Stimulated activated CD4-positive, alpha-beta T cell treated with anti-CD3 and anti-CD28 coated beads, Interleukin-4, amount 100 ng/mL, for 1 hour (primary cell): ENCODE measurements at places on chromosomes 11 and 22.

DNA sequence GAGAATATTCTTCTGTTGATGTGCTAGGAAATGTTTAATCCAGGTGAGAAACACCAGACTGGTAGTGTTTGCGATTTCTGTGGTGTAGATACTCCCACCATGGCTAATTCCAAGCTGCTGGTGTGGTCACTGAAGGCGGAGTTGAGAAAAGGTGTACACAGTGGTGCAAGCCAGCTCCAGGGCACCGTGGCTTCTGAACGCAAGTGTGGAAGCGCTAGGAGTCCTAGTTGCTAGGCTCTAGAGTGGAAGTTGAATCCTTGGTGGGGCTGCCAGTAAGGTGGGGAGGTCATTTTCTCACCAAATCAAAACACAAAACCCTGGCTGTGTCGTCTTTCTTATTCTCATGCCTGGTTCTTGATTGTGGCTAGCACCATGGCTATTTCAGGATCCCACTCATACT lies 61.6 kb downstream of the ZBTB16 start:
- DNase-seq = no peak

DNA sequence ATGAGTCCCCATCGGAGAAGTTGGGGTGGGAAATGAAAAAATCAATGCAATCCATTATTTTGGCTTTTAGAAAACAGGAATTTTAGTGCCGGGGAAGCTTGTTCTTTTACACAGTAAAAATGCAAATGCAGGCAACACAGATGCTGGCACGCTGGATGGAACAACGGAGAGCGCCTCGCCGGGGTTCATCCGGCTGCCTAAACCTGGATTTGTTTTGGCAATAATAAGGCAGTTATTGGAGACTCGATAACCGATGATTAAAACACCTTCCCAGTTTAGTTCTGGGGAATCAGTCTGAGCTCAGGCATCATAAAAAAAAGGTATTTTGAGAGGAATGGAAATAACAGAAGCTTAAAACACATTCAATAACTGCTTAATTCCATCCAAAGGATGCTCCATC lies 2.9 kb downstream of the DSCAML1 start:
- no peak for DNase-seq

DNA sequence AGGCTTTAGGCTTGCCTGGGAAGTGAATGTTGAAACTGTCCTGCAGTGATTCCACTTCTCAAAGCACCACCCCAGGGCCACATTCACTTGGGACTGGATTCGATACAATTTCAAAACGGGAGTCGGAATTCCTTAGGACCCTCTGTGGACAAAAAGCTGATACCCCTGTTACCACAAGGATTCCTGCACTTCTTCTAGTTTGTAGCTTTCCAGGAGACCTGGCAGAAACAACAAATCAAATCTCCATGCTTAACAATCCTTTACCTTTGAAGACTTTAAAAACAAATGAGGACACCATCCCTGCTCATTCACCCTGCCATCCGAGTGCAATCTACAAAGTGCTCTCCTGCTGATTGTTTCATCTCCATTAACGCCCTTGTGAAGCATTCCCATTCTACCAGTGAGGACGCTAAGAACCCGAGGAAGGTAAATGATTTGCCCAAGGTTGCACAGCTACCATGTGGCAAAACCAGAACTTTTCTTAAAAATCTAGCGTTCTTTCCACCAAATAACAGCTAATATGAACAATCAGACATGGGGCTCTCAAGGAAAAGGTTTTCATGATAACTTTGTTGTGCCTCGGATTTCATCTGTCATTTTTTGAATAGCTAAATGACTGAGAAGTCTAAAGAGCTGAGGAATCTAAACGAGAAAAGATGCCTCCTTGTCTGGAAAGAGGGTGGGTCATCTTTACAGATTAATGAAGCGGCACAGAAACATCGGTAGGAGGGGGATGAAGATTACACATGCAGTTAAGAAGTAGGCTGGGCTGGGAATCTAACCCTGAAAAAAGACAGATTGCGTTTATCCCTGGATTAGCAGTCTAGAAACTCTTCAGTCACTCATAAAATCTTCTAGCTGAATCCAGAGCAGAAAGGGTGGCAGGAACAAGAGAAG lies 720 bp upstream of the MPZL2 start:
- no peak for DNase-seq

DNA sequence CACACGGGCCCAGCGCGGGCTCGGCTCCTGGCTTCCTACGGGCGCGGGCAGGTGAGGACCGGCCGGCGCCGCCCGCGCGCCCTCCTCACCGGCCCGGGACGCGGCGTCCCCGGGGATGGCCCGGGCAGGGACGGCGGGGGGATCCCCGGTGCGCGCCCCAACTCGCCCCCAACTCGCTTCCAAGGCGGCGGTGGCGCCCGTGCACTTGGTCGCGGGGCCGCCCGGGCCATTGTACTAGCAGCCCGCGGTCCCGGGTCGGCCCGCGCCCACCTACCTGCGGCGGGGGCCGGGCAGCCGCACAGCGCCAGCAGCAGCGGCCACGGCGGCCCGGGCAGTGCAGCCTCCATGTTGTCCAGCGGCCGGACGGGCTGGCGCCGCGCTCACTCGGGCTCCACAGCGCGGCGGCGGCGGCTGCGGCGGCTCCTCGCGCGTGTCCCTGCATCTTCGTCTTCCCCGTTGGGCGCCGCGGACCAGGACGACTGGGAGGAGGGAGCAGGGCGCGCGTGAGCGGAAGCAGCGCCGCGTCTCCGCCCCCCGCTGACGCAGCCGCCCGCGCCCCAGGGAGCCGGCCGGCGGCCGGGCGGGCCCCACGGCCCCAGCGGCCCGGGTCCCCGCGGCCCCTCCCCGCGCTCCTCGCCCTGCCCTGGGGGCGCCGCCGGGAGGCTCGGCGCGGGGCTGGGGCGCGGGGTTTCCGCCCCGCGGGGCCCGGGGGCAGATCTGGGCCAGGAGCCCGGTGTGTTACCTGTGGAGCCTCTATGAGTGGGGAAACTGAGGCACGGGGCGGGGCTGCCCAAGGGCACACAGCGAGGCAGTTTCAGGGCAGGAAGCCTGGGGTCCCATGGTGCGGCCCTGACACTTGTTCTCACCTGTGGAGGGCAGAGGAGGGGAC lies 159.3 kb upstream of the GRK3 start:
- peak; percentile 74 for DNase-seq

GRCh38 chr22:46115755-46116490 lies 34.4 kb upstream of the PPARA start:
- DNase-seq = no peak

DNA sequence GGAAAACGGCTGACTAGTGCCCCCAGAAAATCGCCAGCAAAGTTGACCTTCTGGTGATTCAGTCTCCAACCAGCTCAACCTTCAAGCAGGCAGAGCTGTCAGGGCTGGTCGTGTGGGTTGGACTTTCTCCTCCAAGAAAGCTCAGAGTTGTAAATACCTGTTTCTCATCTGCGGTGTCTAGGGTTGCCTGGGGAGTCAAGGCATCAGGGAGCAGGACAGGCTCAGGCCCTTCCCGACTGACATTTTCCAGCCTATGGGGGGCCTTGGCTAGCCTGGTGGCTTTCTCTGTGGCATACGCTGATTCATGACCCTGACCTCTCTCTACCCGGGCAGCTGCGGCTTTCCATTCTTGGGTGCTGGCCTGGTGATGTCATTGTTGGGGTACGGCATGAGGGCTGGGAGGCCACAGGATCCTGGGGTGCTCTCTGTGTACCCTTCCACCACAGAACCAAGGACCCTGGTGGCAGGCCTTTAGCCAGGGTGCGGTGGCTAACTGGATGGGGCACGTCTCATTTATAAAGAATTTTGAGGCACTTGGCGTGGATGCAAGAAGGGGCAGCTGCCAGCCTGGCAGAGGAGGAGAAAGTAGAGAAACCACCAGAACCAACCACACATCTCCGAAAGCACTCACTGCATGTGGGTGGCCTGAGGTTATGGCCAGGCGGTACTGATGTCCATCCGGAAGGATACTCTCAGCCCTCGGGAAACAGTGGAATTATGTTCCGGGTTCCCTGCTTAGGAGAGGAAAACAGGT lies 64.9 kb downstream of the BCR start:
- no peak for DNase-seq

- DNase-seq = no peak
Measured at GRCh38 chr22:26435327-26436093, 6.5 kb downstream of the ASPHD2 start.

DNA sequence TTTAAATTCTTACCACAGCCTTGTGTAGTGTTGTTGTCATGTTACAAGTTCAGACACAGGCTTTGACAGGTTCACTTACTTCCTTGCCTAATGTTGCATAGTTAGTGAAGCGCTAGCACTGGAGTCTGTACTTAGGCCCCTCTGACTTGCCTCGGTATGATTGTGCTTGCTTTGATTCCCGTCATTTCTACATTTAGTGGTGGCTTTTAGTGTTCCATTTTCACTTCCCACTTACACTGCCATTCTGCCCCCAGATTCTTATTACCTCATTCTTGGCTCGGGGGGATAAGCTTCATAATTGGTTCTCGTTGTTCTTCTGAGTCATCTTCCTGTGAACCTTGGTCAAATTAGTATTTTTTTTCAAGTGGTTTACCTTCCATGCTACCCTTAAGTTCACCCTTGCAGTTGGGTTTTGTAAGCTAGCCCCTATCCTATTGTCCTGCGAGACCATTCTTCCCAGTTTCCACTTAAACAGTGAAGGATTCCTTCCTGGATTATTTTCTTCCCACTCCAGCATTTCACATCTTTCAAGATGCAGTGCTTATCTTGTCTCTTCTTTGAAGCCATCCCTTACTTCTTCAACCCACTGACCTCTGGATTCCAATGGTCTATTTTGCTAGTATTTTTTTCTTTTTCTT lies 68.7 kb downstream of the DDX10 start:
- no peak for DNase-seq
